ENCODE measurements at places on chromosomes 1 and 21.

DNA sequence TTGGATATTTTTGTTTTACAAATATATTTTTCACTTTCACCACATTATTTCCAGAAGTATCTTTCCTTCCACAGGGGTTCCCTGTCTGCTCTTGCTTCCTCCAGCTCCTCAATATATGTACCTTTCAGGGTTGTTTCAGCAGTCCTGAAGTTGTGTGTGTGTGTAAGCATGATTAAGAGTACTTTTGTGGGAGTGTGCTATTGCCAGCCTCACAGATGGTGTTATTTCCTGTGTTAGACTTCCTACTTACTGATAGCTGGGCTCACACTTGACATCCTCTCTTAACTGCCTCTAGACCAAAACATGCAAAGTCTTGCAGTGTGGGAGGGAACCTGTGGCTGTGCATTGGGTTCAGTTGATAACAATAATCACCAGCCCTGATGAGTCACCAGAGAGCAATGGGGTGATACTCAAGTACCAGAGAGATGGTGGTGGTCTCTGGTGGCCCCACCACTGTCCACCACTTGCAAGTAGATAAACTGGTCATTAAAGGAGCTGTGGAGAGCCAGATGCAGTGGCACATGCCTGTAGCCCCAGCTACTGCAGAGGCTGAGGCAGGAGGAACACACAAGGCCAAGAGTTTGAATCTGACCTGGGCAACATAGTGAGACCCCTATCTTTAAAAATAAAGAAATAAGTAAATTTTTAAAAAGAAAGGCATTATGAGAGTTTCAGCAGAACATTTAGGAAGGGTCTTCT, 126.7 kb downstream of the NR5A2 start:
- no peak for DNase-seq

DNA sequence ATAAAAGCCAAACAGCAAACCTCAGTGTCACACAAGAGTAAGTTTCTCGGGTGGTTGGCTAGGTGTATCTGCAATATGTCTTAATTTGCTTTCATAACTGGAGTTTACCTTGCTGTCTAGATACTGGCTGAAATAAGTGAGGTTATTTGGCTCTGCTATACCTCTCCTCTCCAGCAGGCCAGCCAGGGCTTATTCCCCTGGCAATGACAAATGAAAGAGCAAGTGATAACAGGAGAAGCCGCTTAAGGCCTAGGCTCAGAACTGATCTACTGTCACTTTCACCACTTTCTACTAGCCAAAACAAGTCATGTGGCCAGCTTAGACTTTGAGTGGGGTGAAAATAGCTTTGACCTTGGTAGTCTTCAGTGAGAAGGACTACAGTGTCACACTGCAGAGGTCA, 4.8 kb upstream of the RPE65 start:
- DNase-seq = no peak

DNA sequence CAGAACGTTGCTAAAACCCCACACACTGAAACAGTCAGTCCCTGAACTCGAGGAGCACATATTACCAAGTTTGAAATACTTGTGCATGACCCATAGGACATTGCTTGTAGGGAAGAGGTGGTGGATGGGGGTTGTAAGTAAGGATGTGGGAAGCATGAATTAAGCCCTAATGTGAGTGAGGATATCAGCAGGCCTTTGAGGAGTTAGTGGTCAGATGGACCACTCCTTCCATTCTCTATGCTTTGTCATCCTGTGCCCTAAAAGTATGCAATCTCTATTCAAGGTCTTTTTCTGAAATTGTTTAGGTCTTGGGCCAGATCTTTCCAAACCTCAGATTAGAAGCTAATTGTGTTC, 70.9 kb upstream of the SAMSN1 start:
- no peak for DNase-seq

DNA sequence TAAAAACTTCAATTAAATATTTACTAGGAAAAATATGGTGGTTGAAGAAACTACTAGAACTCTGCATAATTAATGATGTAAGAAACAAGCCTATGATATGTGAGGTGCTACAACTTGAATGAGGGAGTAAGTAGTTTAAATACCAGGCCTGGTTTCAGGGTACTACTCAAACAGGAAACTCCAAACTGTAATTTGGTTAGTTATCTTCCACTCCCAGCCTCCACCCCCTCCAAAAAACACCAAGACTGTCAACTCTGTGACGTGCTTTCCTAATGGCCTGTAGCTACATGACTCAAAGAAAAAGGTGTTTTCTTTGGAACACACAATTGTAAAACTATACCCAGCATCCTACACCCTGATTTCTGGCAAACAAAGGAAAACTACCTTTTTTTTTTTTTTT, 55.9 kb upstream of the RCC1 start:
- DNase-seq = peak; percentile 82
